Cortex of kidney (tissue), 1 donor: ENCODE measurements at places on chromosomes 5 and 9.

- DNase-seq: no peak
Observed at GRCh38 chr5:133370904-133371303, 241.4 kb downstream of the FSTL4 start.

GRCh38 chr9:37639841-37640240 lies 10.9 kb upstream of the FRMPD1 start:
- DNase-seq: no peak

- DNase-seq: no peak
Observed at GRCh38 chr5:168531987-168532864, 3.1 kb downstream of the FBLL1 start.

GRCh38 chr5:14928661-14929060 lies 57.1 kb upstream of the ANKH start:
- DNase-seq: no peak

GRCh38 chr9:84285381-84285780 lies 55.2 kb downstream of the SLC28A3 start:
- DNase-seq: no peak

DNA sequence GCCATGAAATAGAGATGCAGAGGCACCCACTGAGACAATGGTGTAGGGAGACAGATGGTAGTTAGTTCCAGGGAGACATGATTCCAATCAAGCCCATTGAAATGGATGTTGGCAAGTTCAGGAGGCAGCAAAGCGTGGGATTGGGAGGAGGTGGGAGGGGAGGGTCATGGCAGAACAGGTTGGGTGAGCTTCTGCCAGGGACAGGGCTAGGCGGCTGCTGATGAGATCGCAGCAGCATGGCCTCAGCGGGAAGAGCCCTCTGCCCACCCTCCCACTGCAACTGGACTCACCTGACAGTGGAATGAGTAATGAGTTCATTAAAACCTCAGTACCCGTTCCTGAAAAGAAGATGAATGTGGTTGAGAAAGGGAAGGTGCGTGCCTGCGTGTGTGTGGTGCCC lies 418.2 kb downstream of the CDK5RAP2 start:
- no peak for DNase-seq

GRCh38 chr5:111126896-111127295 lies 34.7 kb downstream of the WDR36 start:
- DNase-seq: no peak

GRCh38 chr5:129691220-129691619 lies 56.7 kb upstream of the MINAR2 start:
- DNase-seq: no peak

DNA sequence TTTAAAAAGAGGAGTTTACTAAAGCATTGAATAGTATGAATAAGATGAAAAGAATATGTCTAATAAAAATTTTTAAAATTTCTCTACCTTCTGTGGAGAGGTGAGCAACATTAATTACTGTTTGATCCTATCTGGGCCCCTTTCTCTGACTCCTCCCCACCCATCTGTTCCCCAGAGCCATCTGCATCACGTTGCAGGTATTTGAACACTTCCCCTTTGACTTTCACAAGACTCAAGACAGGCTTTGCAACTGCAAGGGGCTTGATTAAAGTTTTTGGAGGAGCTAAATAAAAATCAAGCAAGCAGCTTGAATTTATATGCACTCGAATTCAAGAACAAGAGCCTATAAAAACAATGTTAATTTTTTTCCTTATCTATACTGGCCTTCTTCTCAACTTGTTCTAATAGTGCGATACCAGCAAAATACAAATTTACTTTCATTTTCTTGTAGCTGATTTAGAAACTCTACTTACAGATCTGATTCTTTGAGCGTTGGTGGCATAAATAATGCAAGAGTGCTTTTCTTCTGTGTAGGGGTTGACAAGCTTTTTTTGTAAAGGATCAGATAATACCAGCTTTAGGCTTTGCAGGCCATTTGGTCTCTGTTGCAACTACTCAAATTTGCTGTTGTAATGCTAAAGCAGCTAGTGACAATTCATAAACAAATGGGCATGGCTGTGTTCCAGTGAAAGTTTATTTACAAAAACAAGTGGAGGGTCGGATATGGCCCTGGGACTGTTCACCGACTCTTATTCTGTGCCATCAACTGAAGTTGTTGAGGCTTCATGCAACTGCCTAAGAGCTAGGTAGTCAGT lies 21.2 kb downstream of the TXNDC8 start:
- no peak for DNase-seq

DNA sequence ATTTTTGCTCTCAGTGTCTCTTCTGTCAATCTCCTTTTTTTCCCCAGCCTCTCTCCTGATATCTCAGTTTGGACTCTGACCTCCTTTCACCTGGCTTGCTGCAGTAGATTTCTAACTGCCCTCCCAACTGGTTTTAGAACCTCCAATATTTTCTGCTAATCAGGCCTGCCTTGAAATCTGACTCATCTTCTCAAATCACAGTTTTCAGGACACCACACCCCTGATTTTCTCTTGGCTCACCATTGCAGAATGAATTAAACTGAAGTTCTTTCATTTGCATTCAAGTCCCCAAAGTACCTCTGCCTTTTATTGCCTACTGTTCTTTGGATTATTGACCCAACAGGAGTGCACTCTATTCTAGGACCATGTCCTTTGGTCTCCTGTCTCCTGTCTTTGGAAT lies 310.4 kb upstream of the TRPC7 start:
- DNase-seq: no peak

GRCh38 chr5:107067395-107067794 lies 603.3 kb downstream of the EFNA5 start:
- no peak for DNase-seq

DNA sequence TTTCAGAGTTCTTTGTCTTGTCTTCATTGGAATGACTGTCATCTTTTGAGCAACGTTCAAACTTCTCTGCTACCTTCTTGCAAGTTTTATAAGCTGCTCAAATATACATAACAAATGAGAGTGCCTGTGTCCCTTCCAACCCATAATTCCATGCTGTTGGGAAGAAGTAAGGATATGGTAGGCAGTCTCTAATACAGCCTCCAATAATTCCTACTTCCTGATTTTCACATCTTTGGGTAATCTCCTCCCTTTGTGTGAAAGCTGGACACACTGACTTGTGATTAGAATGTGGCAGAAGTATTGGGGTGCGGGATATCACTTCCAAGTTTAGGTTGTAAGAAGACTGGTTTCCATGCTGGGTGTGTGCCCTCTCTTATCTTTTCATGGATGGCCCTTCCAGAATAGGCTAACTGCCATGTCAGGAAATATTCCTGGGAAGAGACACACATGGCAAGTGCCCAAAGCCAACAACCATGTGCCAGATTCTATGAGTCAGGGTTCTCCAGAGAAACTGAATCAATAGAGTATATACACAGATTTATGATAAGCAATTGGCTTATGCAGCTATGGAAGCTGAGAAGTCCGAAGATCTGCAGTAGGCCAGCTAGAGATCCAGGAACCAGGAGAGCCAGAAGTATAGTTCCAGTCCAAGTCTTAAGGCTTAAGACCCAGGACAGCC lies 531.3 kb downstream of the NTRK2 start:
- DNase-seq: no peak

GRCh38 chr5:17192191-17192590 lies 25.2 kb upstream of the BASP1 start:
- DNase-seq: no peak

DNA sequence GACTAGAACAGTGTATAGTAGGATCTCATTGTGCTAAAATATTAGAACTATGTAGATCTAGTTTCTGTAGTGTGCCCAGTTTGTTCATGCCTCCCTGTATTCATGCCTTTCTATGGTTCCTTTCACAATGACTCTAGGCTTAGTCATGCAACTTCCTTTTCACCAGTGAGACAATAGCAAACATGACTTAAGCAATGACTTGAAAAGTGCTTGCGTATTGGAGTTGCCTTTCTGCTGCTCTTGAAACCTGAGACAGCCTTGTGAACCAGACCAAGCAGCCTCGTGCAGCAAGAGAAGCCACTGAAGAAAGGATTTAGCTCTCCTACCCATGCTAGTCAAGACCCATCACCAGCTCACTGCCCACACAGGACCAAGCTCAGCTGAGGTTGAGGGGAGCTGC lies 294.5 kb upstream of the TAS2R1 start:
- no peak for DNase-seq

DNA sequence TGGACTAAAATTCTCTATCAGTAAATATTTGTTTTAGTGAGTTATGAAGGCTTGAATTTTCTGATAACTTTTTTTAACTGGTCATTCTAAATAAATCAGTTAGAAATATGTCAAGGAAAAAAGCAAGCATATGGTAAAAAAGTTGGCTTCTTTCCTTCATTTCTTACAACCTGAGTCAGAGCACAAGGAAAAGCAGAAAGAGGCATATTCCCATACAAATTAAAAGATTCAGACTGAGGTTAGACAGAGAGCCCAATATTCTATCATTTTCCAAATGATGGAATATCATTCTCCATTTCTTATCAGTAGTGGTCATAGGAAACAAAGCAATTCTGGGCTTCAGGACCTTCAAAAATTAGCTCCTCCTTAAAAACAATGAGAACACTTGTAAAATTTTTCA lies 732.1 kb downstream of the MAT2B start:
- no peak for DNase-seq

- DNase-seq: no peak
Observed at GRCh38 chr9:137140151-137141012, 1.4 kb downstream of the GRIN1 start.

GRCh38 chr5:56962286-56962685 lies 10.4 kb upstream of the MIER3 start:
- DNase-seq: no peak

DNA sequence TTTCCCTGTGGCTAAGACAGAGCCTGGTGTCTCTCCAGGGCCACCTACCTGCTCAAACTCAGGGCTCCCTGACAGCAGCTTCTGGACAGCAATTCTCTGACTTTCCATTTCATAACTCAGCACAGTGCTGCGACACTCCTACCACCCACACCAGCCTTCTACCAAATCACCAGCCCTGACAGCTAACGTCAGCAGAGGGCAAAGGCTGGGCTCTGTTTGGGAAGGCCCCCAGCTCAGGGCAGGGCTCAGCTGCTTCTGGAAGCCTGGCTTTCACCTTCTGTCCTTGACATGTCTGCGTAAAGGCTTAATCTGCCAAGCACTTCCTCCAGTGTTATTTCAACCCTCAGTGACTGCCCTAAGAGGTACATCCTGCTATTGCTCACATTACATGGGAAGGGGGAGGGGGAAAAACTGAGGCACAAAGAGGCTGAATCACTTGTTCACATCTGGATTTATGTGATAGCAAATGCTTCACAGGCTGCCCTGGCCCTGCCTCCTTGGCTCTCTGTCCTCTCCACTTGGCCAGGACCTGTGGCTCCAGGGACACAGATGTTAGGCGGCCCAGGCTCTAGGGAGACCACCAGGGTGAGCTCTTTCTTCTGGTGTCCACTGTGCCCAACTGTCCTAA lies 102.5 kb upstream of the PANK3 start:
- no peak for DNase-seq

GRCh38 chr5:63686938-63687337 lies 275.3 kb downstream of the HTR1A start:
- DNase-seq: no peak

DNA sequence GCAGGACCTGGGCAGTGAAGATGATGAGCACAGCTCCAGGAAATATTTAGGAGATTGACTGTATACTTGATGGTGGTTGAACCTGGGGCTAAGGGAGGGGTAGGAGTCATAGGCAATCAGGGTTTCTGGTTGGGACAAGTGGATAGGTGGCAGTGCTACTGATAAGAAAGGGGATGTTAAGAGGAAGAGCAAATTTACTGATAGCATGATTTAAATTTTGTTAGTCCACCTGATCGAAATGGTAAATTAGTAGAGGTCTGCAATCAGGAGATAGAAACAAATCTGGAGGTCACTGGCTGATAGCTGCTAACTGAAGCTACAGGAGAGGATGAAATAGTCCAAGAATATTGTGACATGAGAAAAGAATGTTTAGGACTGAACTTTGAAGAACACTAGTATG lies 5.7 kb upstream of the C5orf34 start:
- no peak for DNase-seq

DNA sequence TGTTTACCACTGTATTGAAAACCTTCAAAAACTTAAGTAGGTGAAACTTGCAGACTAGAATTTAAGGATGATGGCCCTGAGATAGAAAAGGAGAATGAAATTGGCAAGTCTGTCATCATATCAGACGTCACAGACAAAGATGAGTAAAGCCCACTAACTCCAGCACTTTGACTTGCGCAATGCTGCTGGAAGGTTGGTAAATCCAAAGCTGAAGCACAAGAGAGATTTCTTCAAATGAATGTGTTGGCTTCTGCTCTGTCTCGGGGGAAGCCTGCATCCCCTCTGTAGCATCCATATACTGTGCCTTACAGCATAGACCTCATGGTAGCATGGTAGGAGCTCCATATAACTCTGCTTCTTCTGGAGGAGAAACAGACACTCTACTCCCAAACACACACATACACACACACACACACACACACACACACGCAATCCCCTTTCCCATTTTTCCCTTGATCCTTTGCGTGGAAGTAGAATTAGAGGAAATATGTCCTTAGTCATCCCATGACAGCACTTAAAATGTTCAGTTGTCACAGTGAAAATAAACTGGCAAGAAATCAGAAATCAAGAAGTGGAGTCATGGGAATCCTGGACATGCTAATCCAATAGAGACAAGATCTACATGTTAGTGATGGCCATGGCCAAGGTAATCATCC lies 241.5 kb downstream of the NR3C1 start:
- no peak for DNase-seq

GRCh38 chr9:85742597-85742936 lies 813 bp upstream of the AGTPBP1 start:
- DNase-seq: no peak

DNA sequence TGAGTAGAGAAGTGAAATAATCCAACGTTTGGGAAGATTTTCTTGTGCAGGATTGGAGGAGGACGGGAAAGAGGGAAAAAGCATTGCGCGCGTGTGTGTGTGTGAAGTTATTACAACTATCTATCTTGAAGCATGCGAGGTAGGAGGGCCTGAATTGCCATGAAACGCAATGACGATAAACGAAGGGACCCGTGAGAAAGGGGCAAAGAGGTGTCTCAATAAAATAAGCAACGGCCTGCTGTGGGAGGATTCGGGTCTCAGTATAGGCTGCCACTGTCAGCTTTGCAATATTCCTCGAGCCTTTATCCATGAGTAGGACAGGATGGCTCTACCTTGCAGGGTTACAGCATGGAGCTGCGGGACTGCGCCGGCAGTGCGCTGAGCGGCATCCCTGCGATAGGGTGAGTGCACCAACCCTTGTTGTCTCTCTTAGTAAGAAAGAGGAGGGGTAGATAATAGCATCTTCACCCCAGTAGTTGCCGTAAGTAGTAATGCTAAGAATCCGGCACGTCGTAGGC lies 631 bp upstream of the RCL1 start:
- DNase-seq: no peak

- DNase-seq: no peak
Observed at GRCh38 chr9:19385786-19386501, 5.9 kb upstream of the RPS6 start.

- DNase-seq: no peak
Observed at GRCh38 chr9:126819482-126819881, 14.6 kb downstream of the ZBTB43 start.

DNA sequence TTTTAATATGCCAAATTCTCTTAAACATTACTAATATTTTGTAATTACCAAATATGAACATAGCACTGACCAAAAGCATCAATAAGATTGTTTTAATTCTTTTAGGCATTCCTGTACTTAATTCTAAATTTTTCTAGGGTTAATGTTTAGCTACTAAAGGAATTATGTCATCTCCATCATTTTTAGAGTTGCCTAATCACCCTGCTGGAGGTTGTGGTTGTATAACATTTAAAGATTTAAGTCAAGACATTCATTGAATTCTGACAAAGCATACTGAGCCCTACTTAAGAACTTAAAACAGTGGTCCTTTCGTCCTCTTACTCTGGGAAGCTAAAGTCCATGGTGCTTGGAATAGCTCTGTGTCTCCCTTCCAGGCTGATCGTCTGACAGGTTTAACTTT lies 28.1 kb upstream of the DAB2 start:
- no peak for DNase-seq
